ENCODE measurements at places on chromosomes 6 and 20. TPM values are rescaled to one million over a fixed set of nuclear protein-coding genes. Genes with fewer than 3 reads are reported as not detected.
A peak's percentile ranks its signal among the peaks of the same experiment; 100 is the strongest.

GRCh38 chr20:25470045-25470444 lies 62.6 kb downstream of the GINS1 start:
- H3K27ac ChIP-seq: no peak overlapping the region
- no peaks in the 10 kb centered on the region for H3K36me3 ChIP-seq
- peak; percentile 49 for DNase-seq
- no peak overlapping the region for H3K4me3 ChIP-seq
- H3K27me3 ChIP-seq: no peaks in the 10 kb centered on the region

The TNFRSF6B gene
- total RNA-seq: 13.5 TPM

- DNase-seq: no peak
- no peaks in the 10 kb centered on the region for H3K36me3 ChIP-seq
- H3K27me3 ChIP-seq: no peaks in the 10 kb centered on the region
- no peak overlapping the region for H3K27ac ChIP-seq
- H3K4me1 ChIP-seq: no peaks in the 10 kb centered on the region
These were observed 546.0 kb upstream of the ARID1B start for GRCh38 chr6:156231026-156231765.

GRCh38 chr6:13226071-13226470 lies 102.3 kb downstream of the TBC1D7 start:
- DNase-seq: no peak
- H3K4me3 ChIP-seq: no peak overlapping the region
- no peak overlapping the region for H3K27ac ChIP-seq
- no peaks in the 10 kb centered on the region for H3K27me3 ChIP-seq

- no peak overlapping the region for H3K4me3 ChIP-seq
- H3K27ac ChIP-seq: peak overlapping the region; percentile 66
- no peak for DNase-seq
- no peaks in the 10 kb centered on the region for H3K27me3 ChIP-seq
These were observed 8.3 kb downstream of the OARD1 start for GRCh38 chr6:41063884-41064285.

DNA sequence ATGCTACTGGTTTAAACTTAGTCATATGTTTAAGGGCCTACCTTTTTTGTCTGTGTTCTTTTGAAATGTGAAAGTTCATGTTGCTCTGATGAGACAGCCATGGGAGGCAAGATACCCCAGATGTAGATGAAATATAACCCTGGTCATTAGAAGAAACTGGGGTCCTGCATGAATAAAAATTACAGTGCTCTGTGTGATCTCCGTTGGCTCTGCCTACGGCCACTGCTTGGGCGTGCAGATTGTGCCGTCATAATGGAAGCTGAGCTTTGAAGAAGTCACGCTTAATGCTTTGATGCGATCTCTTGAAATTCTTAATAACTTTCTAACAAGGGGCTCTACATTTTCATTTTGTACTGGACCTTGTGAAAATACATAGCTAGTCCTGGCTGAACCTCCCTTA lies at the start of gene TAAR2:
Gene TAAR2 (minus strand): TSS at position 101 of the 400 bp plus-strand sequence. CDS start 0 bp downstream, at position 101.
- H3K27me3 ChIP-seq: no peaks in the 10 kb centered on the region
- no peak within 1 kb of the TSS for H3K27ac ChIP-seq
- no peak for DNase-seq
- no peak within 1 kb of the TSS for H3K4me3 ChIP-seq

Measured in transverse colon (tissue), 4 donors.